Kidney glomerular epithelial cell (primary cell): ENCODE measurements at places on chromosomes 3 and 15.

DNA sequence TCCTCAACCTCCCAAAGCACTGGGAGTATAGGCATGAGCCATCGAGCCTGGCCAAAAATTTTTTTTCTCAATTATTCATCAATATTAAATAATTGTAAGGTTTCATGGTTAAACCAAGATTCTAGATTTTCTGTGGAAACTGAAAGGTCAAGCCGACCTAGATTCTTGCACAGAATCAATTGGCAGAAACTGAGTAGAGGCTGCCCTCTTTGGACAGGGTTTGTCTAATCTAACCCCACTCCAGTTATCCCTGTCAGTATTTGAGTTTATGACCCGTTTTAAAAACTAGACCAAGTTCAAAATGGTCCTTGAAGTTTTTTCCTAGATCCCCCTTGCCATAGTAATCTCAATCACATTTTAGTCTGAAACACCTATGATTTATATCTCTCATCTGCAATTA, 8.6 kb upstream of the ADAM10 start:
- DNase-seq, result peak; percentile 53

DNA sequence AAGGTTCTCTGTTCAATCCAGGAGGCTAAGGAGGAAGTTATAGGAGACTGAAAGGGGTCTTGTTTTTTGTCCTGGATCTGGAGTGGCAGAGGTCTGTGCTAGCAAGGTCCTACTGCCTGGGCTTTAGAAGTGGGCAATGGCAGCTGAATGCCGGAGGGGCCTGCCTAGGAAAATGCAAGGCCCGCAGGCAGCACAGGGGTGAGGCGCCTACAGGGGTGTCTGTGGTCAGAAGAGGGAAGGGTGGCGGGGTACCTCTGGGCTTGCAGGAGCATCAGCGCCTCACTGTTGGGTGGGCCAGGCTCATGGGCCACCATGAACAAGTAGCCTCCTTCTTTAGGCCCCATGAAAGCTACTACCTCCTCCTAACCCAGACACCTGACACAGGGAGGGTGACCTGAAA, 175.4 kb downstream of the PEX5L start:
- DNase-seq, result no peak

GRCh38 chr15:80207887-80208286, 44.1 kb downstream of the CTXND1 start:
- DNase-seq, result no peak

- DNase-seq, result no peak
Measured at GRCh38 chr3:75329476-75330097, 334.5 kb upstream of the FRG2C start.

DNA sequence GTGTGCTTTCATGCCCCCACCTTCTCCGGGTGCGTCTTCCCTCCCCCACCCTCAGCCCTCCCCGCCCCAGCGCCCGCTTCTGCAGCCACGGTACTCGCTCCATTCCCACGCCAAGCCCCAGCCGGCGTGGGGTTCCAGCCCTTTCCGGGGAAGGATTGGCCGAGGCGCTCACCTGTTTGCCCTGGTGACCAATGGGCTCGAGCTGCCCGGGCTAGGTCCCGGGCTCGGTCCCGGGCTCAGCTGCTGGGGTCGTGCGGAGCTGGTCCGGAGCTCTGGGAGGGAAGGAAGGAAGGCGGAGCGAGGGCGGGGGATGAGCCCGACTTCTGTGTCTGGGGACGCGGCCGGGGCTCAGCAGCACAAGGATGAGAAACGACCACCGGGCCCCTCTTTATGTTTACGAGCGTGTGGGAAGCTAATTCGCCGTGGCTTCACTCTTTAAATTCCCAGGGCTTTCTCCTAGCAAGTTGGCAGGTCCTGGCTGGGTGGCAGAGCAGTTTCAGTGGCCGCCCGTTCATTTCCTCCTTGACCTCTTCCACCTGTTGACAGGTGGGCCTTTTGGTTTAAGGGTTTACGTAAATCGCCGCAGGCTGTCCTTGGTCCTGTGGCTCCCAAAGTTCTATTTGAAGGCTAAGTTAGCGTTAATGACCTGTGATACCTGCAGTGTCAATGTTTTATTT, at the start of gene IGSF10:
IGSF10 (minus strand) TSS at position 288 of the 677 bp plus-strand sequence. CDS start 2,352 bp downstream, outside the sequence.
- DNase-seq, result no peak

GRCh38 chr3:14783480-14784086, 35.2 kb upstream of the FGD5 start:
- DNase-seq, result no peak

- no peak for DNase-seq
Measured at GRCh38 chr3:186722457-186722856, 5.3 kb downstream of the KNG1 start.
